CD4-positive, alpha-beta T cell (primary cell): ENCODE measurements at places on chromosomes 11 and 22. TPM values are rescaled to one million over a fixed set of nuclear protein-coding genes. Genes with fewer than 3 reads are reported as not detected.

NNMT gene
- not detected for total RNA-seq

PLAAT5 gene
- not detected for total RNA-seq

VPREB1 gene
- total RNA-seq = not detected

ROBO4 gene
- total RNA-seq = not detected

MAJIN gene
- 0.55 TPM for total RNA-seq

PHOX2A gene
- not detected for total RNA-seq

OR51I1 gene
- total RNA-seq = not detected

MS4A12 gene
- total RNA-seq = not detected

KRTAP5-10 gene
- total RNA-seq = not detected

TYR gene
- total RNA-seq = not detected

CCDC34 gene
- 1.6 TPM for total RNA-seq

MS4A1 gene
- 0.75 TPM for total RNA-seq

GLYATL1 gene
- total RNA-seq = not detected

OR8A1 gene
- total RNA-seq = not detected

FAM181B gene
- total RNA-seq = 0.08 TPM

KCNJ5 gene
- not detected for total RNA-seq

TTLL8 gene
- total RNA-seq = not detected

CEND1 gene
- total RNA-seq = not detected

SLC17A6 gene
- total RNA-seq = not detected

DEPDC7 gene
- total RNA-seq = 3.1 TPM

ROM1 gene
- 0.71 TPM for total RNA-seq

TUB gene
- total RNA-seq = 0.08 TPM

SCARF2 gene
- 2.5 TPM for total RNA-seq
